ENCODE measurements at places on chromosomes 4 and X.
A peak's percentile ranks its signal among the peaks of the same experiment; 100 is the strongest.

- DNase-seq = no peak
These were observed 160.2 kb upstream of the KLF3 start for GRCh38 chr4:38503689-38504395.

DNA sequence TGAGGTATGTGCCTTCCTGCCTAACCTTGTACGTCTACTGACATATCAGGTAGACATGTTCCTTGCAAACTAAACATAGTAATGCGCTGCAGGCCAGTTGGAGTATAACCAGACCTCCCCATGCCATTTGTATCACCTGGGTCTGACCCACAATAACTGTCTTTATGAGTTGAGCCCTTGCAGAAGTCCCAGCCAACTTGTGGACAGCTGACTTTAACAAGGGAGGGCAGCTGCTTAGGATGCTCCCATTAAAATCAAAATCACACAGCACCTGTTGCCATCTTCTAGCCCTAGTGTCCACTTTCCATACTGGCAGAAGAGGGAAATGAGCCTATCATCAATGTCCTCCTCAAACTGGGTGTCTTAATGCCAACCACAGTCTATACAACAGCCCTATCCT, 41.6 kb downstream of the KANTR start:
- DNase-seq = no peak

DNA sequence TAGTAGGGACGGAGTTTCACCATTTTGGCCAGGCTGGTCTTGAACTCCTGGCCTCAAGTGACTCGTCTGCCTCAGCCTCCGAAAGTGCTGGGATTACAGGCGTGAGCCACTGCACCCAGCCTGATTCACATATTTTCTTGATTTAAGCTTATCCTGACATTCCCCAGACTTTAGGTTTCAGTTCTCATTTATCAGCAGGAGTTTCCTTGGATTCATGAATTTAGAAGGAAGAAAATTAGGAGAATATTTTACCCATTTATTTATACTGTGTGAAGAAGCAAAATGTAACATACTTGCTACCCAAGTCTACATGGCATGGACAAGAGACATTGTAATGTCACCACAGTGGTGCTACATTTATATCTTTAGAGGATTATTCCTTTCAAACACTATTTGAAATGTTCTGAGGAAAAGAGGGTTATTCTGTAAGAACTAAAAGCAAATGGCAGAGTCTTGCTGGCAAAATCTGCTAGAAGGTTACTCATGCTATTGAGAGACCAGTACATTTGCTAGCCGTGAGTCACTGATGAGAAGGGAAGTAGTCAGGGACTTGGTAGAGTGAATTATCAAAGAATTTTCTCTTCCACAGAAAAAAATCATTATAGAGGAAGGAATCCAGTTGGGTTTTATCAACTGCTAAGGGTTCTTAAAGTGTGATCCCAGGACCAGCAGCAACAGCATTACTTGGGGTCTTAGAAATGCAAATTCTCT, 26.1 kb upstream of the CFAP299 start:
- peak; percentile 95 for DNase-seq

GRCh38 chr4:172983014-172983413, 185.6 kb upstream of the GALNT7 start:
- peak; percentile 85 for DNase-seq

GRCh38 chr4:85496126-85496849, 21.3 kb downstream of the ARHGAP24 start:
- DNase-seq = peak; percentile 58

- peak; percentile 75 for DNase-seq
These were observed 958 bp upstream of the UGT2B7 start for GRCh38 chr4:69095301-69095731.

DNA sequence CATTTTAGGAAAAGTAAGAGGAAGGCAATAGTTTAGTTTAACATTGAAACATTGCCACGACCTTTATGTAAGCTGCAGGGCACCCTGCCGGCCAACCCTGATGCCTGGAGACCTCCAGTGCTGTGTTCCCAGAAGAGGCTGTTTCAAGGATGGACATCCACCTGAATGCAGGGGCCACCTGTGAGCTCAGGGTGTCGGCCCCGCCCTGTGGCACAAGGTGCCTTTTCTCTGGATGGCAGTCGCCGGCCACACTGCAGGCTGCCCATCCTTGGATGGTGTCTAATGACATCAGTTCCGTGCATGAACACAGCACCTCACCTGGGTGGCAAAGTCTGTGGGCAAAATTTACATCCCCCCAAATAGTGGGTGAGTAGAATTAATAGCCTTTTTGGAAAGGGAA, 180.0 kb downstream of the AFAP1 start:
- DNase-seq = no peak

DNA sequence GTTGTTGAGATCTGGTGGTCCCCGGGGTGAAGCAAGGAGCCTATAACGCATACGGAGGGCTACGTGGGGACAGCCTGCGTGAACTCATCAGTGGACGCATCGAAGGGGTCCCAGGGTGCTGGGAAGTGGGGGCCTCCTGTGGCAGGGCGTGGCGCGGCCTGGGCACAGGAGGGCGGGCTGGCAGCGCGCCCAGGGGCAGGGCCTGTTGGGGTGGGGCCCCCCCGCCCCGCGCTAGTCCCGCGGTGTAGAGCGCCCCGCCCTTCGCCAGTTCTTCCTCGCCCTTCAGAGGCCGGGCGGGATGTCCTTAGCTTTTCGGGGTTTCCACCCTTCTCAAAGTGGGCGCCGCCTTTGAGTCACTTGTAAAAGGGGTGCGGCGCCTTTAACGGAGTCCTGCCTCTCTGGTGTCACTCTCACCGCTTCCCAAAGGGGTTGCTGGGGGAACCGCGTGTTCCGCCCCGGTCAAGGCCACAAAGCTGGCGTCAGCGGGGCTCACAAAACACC, 632 bp downstream of the PLP2 start:
- peak; percentile 59 for DNase-seq

- DNase-seq = no peak
These were observed at the start of gene YY2 for GRCh38 chrX:21855937-21856415. YY2 (plus strand) TSS chrX:21855987; CDS start chrX:21856485, 498 bp downstream.

DNA sequence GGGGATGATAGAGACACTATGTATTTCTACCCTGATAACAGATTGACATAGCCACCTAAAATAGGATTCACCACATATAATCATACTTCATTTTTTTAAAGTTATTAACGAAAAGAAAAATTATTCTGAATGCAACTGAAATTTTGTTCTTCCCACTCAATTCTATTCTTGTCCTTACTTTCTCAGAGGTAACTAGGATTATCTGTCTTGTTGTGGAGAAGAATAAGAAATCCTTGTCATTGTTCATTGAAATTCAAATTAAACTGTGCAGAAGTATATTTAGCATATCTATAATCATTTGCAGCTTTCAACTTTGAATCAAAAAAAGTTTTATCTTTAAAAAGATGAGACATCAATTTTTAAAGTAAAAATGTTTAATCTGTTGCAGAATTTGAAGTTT, 40.4 kb upstream of the PRR27 start:
- DNase-seq = no peak

Measured in fibroblast of mammary gland (primary cell).